ENCODE measurements at places on chromosomes 6 and 20.
A peak's percentile ranks its signal among the peaks of the same experiment; 100 is the strongest.

DNA sequence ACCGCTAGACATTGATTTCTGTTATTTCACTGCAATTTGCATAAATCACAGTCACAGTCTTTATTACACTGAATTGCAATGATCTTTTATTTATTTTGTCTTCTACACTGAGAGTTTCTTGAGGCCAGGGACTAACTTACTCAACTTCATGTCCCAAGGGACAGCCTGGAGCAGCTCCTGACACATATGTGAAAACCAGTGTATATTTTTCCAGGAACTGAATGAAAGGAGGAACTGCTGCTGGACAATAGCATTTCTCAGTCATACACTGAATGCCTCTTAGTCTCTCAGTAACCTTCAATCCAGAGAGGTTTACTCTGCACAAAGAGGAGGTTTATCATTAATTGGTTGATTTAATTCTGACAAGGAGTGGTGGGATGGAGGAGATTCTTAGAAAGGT lies 5.9 kb downstream of the F13A1 start:
- peak; percentile 19 for DNase-seq

DNA sequence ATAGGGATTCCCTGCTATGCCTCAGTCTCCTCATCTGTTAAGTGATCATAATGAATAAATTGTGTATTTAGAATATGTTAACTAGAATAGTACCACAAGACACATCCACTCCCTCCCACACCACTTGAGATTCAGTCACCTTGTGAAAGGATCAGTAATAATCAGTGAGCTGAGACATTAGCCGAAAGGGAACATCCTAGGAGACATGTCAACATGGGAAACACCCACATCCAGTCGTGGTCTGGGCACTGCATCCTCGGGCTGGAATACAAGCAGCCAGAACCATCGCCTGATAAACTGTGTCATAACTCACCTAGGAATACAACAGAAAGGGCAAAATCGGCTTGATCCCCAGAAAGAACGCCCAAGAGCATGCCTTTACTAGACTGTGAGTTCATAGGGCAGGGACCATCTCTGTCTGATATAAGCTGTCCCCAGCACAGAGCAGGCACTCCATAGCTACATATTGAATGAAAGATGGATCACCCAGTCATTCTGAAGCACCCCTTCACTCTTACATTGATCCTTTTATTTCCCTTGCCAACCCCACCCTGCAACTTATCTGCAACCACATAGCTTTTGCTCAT lies 23.9 kb downstream of the RIPOR2 start:
- DNase-seq: no peak

DNA sequence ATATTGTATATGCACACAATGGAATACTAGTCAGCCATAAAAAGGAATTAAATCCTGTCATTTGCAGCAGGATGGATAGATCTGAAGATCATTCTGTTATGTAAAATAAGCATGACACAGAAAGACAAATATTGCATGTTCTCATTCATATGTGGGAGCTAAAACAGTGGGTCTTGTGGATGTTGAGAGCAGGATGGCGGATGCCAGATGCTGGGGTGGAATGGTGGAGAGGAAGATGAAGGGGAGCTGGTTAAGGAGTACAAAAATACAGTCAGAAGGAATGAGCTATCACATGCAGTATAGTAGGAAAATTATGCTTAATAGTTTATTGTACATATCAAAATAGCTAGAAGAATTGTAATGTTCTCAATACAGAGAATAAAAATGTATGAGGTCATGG lies 41.8 kb downstream of the THBS2 start:
- no peak for DNase-seq

GRCh38 chr6:29941916-29942274 lies 437 bp upstream of the HLA-A start:
- no peak for DNase-seq

GRCh38 chr6:26306232-26306631 lies 58.8 kb upstream of the BTN3A2 start:
- DNase-seq: no peak

DNA sequence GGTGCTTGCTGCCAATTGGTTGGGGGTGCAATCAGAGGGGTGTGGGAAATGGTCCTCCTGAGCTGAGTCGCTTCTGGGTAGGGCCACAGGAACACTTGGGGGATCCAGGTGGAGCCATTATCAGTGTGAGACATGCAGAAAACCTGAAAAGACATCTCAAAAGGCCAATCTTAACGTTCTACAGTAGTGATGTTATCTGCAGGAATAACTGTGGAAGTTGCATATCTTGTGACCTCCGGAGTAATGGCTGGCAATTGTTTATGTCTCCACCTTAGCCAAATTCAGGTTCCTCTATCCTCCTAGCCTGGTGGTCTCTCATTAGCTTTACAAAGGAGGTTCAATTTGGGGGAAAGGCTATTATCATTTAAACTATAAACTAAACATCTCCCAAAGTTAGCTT lies 114.8 kb upstream of the SNX9 start:
- DNase-seq: no peak

GRCh38 chr6:27474172-27474465 lies 1.2 kb upstream of the ZNF184 start:
- DNase-seq: no peak

DNA sequence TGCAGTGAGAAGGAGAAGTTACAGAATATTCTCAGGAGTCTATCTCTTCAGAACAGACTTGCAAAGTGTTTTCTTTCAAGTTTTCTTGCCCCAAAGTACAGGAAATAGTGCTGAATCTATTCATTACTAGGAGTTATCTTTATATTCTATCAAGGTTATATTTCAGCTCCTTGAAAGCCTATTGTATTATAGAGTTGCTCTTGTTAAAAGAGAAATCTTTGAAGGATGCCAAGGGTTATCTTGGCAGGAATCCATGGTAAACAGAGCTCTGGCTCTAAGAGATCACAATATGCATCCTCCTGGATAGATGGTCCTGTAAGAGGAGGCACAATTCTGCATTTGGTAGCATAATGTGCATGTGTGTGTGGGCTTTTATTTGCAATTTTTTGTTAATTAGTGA lies 21.2 kb upstream of the SNRPB2 start:
- DNase-seq: no peak

GRCh38 chr20:39700528-39700927 lies 738.4 kb downstream of the DHX35 start:
- no peak for DNase-seq

DNA sequence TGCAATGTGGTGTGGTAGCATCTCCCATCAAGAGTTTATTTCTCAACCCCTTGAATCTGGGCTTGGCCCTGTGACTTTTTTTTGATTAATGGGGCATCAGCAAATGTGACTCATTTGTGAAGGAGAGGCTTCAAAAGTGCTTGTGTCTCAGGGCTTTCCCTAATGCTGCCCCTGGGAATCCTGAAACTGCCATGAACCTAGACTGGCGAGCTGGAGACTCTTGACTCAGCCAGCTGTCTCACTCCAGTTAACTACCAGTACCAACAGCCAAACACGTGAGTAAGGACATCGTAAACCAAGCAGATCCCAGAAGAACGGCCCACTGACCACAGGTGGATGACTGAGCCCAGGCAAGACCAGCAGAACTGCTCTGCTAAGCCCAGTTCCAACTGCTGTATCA lies 72.8 kb upstream of the ADTRP start:
- no peak for DNase-seq

- peak; percentile 32 for DNase-seq
Measured at GRCh38 chr6:81938014-81938856, 185.8 kb upstream of the TENT5A start.

- DNase-seq: no peak
Measured at GRCh38 chr6:95686895-95687294, 109.6 kb downstream of the MANEA start.

All from AML-193 (cell line).